ENCODE measurements at places on chromosomes 3 and 15. TPM values are rescaled to one million over a fixed set of nuclear protein-coding genes. Genes with fewer than 3 reads are reported as not detected.
A peak's percentile ranks its signal among the peaks of the same experiment; 100 is the strongest.

Gene CCRL2
- total RNA-seq = not detected

Gene GPR160
- total RNA-seq = 0.49 TPM

Gene MST1R
- 0.55 TPM for total RNA-seq

Gene RAB6B
- total RNA-seq = 29.6 TPM

GRCh38 chr3:134487406-134487805, 1.5 kb downstream of the CEP63 start:
- no peak for DNase-seq

DNA sequence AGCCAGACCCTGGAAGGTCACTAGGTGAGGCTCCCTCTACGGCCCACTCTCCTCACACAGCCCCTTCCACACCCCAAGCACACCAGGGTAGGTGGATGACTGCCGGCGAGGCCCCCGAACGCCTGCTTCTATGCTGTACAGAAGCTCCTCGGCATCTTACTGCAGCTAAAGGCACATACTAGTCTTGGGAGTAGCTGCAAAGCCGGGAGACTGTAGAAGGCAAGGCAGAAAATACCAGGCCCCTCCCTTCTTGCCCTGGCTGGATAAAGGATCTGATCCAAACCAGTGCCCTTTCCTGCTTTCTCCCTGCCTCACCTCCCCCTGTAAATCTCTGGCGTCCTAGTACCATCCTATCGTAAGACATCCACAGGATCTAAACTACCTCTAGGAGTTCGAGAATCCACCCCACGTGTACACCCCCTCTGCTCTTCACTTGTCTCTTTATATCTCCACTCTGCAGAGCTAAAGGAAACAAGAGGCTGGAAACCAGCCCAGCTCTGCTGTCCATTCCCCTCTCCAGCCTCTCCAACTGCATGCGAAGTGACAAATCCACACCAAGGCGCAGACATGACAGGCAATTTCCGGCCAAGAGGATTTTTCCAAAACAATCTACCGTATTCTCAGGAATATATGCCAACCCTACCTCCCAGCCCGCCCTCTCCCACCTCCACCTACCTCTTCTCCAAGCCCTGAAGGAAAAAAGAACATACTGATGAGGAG, 11.8 kb downstream of the TNK2 start:
- peak; percentile 84 for DNase-seq

GRCh38 chr15:74134387-74135027, 4.1 kb downstream of the ISLR2 start:
- DNase-seq = no peak

DNA sequence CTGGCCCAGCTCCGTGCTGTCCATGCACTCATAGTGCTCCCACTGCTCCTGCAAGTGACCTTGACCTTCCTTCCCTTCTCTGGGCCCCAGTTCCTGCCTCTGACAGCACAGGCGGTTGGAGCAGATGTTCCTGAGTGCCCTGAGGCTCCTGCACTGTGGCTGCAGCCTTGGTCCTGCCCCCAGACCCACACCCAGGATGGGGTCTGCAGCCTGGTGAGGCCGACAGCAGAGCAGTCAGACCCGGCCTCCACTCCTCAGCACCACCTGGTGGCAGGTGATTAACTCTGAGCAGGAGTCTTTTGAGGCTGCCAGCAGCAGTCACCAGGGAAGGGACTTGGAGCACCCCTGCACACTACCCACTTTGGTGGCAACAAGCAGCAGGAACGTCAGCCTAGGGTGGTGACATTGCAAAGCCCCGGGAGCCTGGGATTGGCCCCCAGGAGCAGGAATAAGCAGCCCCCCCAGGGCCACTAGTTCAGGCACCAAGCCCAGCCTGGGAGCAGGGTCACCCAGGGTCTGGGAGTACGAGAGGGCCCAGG, 64.6 kb downstream of the CYP11A1 start:
- no peak for DNase-seq

GRCh38 chr3:16277471-16277870, 12.5 kb downstream of the OXNAD1 start:
- no peak for DNase-seq

- no peak for DNase-seq
Observed at GRCh38 chr3:193970773-193971206, 165.2 kb upstream of the HES1 start.

GRCh38 chr3:127089486-127090145, 103.3 kb upstream of the PRR23E start:
- peak; percentile 57 for DNase-seq

- no peak for DNase-seq
Observed at GRCh38 chr3:101148001-101148400, 154.8 kb upstream of the ABI3BP start.

DNA sequence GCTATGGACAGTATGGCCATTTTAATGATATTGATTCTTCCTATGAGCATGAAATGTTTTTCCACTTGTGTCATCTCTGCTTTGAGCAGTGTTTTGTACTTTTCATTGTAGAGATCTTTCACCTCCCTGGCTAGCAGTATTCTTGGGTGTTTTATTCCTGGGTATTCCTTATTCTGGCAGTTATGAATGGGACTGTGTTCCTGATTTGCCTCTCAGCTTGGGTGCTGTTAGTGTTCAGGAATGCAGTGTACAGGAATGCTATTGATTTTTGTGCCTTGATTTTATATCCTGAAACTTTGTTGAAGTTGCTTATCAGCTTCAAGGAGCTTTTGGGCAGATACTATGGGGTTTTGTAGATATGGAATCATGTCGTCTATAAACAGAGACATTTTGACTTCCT, 49.5 kb upstream of the CTXND1 start:
- DNase-seq = no peak

GRCh38 chr3:95134693-95135413, 1072.0 kb downstream of the NSUN3 start:
- DNase-seq = no peak

- DNase-seq = no peak
Observed at GRCh38 chr15:71773206-71773859, 37.0 kb upstream of the NR2E3 start.

GRCh38 chr3:149055575-149055974, 30.8 kb downstream of the HLTF start:
- no peak for DNase-seq

All from chondrocyte (in vitro differentiated cells).